ENCODE measurements at places on chromosomes 5 and 9.

DNA sequence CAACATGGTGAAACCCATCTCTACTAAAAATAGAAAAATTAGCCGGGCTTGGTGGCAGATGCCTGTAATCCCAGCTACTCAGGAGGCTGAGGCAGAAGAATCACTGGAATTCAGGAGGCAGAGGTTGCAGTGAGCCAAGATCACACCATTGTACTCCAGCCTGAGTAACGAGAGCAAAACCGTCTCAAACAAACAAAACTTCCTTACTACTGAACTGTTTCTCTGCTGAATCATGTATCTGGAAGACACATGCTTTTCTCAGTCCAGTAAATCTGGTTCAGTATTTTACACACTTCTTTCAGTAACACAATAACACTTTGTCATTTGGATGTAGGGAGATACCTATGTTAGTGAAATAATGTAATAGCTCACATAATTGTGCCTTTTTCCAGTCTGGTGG lies 7.9 kb downstream of the TRMT10B start:
- no peak for DNase-seq

DNA sequence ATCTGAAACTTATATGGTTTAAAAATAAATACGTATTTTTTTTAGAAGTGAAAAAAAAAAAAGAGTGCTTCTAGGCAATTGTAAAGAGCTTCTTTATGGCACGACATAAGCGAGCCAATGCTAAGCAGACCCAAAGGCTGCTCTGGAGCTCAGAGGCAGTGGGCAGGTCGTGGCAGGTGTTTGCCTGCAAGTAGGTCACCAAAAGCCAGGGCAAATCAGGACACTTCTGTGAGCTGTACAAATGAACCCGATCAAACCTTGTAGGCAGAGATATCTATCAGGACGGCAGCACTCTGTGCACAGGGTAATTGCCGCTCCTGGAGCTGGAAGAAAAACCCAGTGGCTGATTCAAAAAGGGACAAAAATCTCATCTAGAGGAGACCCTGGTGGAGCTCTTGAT lies 75.9 kb downstream of the IRX2 start:
- DNase-seq = peak; percentile 81

- DNase-seq = no peak
These were observed 48.8 kb downstream of the HSD17B3 start for GRCh38 chr9:96253059-96253696.

DNA sequence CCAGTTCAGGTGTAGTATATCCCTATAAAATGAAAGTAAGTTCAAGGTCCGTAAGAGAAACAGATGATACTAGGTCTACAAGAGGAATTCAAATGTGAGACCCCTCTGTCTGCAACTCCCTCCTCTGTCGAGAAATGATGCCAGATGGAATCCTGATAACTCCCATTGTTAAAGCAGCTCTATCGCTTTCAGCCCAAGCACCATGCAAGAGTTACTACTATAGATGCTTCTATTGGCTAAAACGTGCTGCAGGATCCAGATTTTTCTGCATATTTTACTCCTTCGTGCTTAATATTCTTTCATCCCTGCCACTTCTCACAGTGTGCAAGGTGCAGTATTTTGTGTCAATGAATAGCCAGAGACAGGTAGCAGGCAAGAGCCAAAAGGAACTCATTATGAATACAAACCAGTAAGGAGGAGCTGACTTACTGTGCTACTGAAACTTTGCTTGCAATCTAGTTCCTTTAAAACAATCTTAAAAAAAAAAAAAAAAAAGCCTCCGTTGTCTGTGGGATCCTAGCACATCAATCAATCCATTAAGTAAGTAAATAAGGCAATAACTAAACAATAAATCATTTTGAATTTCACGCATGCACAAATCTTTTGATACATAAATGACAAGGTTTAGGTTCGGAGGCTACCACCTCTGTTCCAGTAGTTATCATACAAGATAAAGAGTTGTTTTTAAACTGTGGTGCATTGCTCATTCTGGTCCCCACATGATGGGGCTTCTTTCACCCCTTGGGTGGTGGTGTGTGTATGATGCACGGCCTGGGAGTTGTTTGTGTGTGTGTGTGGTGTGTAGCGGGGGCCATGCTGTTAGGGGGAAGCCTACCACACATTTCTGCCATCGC lies 151.1 kb upstream of the MPDZ start:
- DNase-seq = no peak

- DNase-seq = no peak
These were observed 23.5 kb upstream of the HAND1 start for GRCh38 chr5:154501566-154501965.

DNA sequence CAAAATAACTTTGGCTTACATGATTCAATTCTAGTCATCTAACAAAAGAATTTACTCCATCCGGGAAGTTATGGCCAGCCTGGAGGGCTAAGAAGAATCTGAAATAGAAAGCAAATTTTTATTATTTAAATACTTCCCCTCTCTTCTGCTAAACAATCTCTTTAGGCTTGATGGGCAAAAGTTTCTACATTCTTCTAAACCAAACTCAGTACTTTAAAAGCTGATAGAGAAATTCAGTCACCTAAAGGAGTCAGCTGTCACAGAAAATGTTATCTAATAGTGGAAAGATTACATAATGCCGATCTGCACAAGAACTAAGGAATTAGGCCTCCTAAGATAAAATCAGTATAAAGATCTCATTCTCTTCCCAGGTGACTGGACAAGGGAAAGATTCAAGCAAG lies 32.4 kb downstream of the GNAQ start:
- DNase-seq = no peak

DNA sequence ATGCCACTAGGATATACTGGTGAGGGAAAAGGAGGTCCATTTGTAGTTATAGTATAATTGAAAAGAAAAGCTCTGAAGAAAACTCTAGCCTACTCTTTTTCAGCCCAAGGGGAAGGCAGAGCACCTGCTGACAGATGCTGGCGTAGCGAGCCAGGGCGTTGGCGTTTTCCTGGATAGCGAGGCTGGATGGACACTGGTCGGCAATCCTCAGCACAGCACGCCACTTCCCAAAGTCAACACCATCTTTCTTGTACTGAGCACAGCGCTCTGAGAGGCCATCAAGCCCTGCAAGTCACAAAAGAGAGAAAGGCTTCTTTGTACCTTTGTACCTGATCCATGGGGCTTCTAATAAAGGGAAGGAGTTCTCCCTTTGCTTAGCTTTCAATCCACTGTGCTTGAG lies 8.2 kb downstream of the ALDOB start:
- DNase-seq = no peak
